NCI-H748 treated with DMSO at 0.1 percent for 48 hours (cell line): ENCODE measurements at places on chromosomes 11 and 22.

DNA sequence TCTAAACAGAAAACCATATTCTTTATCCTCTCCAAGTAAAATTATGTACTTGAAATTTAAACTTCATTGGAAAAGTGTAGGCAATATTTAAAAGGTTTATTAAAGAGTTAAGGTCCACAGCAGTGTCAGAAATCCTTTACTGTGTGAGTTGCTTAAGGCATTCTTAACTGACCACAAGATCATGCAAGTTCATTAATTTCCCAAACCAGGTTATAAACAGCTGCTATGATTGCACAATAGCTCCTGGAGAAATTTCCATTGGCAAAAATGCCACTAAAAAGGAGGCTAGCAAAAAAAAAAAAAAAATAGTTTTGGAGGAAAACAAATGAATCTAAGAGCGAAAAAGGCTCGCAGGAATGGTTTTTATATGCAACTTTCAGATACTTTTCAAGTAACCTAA, 106.2 kb downstream of the ETS1 start:
- no peak for DNase-seq

DNA sequence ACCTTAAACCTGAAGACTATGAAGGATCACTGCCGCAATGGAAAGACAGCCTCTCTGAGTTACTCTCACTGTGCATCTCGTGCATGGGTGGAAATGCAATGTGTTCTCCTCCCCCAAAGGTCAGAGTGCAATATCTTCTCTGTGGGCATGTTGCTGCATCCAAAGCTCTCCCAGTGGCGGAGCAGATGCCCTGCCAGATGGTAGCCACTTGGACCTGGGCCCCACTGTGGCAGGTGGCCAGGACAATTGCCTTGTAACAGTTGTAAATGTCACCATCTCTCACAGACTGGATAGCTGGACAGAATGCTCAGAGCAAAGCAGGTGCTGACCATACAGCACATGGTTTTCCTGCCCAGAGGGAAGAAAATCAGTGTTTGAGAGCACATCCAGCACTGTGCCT, 542.0 kb downstream of the FAM181B start:
- no peak for DNase-seq

- no peak for DNase-seq
Measured at GRCh38 chr11:15988693-15989231, 367.6 kb downstream of the SOX6 start.

DNA sequence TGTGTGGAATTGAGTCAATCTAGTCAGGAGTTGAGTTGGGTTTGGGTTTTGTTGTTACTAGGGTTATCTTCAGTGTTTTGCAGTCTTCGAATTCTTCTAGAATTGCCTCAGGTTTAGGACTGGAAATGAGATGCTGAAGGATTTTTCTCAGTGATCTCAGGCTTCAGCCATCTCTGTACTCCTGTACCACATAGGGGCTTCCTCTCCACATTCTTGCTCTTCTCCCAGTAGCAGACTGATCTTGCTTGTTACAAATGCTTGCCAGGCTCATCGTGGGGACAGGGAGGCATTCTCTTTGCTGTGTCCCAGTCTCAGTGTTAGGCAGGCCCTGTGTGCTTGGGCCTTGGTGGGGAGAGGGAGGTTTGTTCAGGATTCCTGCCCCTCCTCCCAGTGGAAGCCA, 96.1 kb downstream of the LRRC32 start:
- no peak for DNase-seq

- no peak for DNase-seq
Measured at GRCh38 chr11:76190376-76190775, 15.9 kb downstream of the WNT11 start.

DNA sequence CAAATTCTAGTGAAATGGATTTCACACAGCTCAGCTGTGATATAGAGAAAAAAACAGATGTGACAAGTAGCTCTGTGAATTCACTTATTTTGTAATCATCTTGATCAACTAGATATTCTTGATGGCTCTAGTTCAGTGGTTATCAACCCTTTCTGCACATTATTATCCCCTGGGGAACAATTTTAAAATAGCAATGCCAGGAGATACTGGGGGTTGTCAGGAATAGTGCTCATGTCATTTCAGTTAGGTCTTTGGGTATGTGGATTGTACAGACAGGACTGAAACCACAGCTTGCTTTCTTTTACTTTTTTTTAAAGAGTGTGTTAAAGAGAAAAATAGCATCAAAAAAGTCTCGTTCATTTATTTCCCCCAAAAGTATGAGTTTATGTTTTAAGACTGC, 269.0 kb upstream of the PDGFD start:
- no peak for DNase-seq

DNA sequence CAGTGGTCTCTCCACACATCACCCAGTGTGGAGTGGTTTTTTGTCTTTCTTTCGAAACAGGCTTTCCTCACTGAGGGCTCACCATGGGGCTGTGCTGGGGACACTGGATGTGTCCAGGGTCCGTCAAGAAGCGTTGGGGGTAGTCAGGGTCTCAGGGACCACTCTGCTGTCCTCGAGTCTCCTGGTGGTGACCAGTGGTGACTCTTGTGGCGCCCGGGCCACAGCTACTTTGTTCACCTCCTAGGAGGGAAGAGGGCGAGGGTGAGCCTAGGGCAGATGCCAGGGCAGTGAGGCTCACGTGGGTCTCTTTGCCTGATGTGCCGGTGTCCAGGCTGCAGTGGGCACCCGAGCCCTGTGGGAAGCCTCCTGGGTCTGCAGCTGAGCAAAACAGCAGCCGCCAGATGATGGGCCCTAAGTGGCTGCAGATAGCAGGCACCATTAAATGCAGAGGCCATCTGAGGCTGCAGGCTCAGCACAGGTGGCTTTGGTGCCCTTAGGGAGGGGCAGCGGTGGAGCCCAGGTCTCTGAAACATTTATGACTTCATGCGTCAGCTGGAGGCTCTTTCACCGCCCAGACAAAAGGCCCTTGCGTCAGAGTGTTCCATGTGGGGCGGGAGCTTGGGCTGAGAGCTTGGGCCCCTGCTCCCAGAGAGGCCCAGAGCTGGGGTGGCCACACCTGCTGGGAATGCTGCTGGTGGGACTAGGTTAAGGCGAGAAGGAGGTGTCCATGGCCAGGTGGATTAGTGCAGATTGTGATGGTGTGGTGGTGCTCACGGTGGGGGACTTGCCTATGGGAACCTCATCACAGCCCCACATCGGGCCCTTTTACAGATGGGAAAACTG, 29.5 kb downstream of the KCNQ1 start:
- DNase-seq = peak; percentile 21

DNA sequence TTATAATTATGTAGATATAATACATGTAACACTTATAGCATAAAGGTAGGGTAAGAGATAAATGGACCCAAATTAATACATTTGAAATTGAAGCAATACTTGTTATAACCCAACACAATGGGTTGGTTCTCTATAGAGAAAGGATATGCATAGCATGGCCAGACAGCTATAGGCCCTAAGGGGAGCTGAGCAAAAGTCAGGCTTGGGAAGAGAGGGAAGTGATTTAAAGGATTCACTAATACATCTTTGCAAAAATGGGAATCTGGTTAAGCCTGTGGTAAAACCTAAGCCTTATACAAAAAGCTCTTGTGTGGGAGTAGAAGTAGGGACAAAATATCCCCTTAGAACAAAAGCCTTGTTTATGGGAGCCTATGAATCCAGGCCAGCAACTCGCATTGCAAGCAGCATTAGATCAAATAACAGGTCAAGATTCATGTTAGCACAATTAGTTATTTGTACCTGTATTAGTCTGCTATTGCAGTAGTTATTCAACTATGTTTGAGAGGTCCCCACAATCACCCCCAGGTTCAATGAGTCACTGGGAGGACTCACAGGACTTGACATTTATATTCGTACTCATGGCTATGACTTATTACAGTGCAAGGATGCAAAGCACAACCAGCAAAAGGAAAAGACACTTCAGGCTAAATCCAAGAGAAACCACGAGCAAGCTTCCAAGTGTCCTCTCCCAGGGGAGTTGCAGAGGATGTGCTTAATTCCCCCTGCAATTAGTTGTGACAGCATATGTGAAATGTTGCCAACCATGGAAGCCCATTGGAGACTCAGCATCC, 144.7 kb upstream of the LMO1 start:
- DNase-seq = no peak

DNA sequence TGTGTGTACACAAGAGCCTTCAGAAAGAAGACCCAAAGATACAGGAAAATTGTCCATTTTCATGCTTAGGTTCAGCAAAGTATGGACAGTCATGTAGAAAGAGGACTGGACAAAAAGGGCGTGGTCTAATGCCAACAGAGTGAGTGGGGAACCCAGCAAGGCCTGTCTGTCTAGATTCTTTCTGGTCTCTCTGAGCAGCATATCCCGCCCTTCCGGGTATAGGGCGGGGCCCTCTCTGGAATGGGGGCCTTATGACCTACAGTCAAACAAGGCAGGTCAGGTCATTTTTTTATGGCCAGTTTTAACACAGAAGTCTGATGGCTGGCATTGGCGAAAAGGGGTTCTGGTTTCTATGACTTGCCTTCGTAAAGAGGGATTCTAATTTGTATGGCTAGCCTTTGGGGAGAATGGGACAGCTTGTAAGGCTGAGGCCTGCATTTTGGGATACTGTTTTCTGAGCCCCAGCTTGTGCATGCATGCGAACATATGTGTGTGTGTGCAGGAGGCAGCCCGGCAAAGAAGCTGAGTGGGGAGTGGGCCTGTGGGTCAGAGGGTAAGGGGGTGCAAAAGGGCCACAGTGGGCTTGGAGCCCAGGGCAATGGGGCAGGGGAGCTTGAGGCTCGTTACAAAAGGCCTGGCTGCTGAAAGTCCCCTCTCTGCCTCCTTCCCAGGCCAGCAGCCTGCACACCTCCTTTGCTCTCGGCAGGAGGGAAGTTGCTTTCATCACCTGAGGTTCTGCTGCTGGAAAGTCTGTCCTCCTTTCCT, 130.5 kb upstream of the B3GAT1 start:
- DNase-seq = no peak

DNA sequence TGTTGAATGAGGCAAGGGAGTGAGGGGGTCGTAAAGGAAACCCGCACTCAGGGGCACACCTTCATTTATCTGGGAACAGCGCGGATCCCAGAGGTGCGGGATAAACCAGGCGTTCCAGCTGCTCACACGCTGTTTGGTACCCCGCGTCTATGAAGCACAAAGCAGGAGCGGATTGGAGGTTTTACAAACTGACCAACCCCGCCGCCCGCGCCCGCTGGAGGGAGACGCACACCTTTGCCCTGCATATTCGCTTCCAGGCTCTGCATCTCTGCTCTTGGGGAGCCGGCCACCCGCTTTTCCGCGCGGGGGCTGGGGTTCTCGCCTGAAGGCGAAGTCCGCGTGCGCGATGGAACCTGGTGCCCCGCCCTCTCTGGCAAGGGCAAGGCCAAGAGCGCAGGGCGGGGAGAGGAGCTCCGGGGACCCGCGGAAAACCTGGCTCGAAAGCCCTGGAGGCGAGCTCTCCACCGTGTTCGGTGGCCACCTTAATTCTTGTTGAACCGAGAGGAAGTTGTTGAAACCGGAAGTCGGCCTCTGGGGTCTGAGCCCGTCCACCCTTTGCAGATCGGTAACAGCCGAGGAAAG, 6.8 kb upstream of the ALX4 start:
- DNase-seq = no peak

DNA sequence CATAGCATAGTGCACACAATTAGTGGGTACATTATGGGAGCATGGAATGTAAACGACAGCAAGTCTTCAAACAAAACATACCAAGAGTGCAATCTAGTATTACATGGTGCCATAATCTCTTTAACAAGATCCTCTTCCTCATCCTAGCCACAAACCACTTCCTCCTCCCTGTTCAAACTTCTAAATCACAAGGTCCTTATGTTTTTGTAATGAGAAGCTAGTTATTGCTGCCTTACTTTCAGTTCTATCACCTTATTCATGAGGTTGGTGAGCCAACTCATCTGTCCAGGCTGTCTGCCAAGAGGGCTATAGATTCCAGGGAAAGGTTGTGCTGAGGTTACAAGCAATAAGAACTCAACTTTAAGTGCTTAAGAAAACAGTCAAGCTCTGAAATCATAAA, 195.4 kb upstream of the ARHGAP20 start:
- DNase-seq = no peak

DNA sequence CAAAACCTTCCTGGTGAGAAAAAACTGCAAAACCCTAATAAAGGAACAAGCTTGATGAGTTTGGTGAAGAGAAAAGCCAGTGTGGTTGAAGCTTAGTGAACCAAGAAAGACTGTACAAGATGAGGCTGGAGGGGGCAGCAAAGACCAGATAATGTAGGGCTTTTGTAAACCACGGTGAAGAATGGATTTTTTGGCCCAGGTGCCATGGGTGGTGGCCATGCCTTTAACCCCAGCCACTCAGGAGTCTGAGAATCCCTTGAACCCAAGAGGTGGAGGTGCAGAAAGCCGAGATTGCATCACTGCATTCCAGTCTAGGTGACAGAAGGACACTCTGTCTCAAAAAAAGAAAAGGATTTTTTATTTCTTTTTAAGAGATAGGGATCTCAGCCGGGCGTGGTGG, 5.0 kb upstream of the ZDHHC5 start:
- DNase-seq = no peak

- DNase-seq = peak; percentile 97
Measured at GRCh38 chr11:65695459-65696241, 16.4 kb upstream of the KAT5 start.

GRCh38 chr11:24497831-24498230, 978 bp downstream of the LUZP2 start:
- DNase-seq = no peak

GRCh38 chr11:34034053-34034452, 17.5 kb upstream of the CAPRIN1 start:
- no peak for DNase-seq

DNA sequence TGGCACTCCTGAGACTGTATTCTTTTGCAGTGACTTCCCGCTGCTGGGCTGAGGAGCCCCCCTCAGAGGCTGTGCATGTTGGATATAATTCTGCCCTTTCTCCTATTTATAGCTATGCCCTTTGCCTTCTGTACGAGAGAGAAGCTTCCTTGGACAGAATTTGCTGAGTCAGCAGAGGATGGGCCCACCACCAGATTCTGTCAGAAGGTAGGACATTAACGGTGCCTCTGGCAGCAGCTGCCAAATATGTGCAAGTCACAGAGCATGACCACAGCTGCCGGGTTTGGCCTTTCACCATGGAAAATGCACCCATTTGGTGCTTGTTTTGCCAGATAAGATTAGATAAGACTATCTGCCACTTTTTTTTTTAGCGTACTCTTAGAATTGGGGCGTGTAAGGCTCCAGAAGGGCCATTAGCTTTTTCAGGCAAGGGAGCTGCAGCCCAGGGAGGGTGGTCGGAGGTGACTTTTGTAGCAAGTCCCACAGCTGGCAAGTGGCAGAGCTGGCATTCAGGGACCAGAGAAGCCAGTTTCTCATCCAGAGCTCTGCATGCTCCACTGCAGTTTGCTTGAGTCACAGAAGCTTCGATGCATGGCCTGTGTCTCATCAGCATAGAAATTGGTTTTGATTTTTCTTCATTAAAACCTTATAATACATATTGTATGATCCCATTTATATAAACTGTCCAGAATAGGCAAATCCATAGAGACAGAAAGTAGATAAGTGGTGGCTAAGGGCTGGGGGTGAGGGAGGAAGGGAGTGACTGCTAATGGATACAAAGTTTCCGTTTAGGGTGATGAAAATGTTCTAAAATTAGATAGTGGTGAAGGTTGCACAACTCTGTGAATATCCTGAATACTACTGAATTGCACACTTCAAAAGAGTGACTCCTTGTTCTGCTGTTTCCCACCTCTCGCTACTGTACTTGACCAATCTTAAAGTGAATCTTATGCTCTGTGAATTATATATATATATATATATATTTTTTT, 15.8 kb downstream of the UPB1 start:
- DNase-seq = no peak

- DNase-seq = no peak
Measured at GRCh38 chr11:10556590-10556989, 11.9 kb downstream of the LYVE1 start.
